Left hindlimb (tissue), 1 donor: ENCODE measurements at places on chromosomes 4 and X.

GRCh38 chrX:11755724-11756123 is 2.3 kb upstream of the MSL3 start:
- no peak for DNase-seq

GRCh38 chr4:78185117-78185516 is 128.0 kb downstream of the FRAS1 start:
- DNase-seq, result no peak

DNA sequence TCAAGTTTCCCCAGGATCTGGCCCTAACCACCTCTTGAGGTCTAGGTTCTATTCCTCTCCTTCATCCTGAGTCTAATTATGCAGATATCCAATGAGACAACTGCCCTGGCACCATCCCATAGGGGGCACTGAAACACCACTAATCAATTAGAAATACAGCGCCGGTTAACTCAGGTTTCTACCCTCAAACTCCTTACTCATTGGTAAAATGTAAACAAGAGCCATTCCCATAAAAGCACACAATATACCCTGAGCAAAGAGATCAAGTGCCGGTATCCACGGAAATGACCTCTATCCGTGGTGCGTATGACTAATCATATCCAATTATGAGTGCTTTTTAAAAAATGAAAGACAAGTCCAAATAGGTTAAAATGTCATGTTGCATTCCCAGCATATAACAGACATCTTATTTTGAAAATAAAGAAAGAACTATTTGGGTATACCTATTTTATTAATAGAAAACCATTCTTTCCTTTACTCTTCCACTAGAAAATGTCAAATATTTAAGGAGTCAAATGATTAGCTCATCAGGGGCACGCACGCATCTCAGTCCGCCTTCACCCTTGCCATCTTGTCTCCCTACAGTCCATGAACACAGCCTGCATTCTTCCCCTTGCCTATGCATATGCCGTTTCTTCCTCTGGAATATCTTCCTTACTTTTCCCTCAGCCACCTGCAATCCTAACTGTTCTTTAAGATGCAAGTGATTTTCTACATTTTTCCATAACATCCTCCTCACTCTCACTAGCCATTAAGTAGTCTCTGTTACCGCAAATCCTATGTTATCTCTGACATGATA is 141.1 kb downstream of the MAML3 start:
- DNase-seq, result peak; percentile 35

DNA sequence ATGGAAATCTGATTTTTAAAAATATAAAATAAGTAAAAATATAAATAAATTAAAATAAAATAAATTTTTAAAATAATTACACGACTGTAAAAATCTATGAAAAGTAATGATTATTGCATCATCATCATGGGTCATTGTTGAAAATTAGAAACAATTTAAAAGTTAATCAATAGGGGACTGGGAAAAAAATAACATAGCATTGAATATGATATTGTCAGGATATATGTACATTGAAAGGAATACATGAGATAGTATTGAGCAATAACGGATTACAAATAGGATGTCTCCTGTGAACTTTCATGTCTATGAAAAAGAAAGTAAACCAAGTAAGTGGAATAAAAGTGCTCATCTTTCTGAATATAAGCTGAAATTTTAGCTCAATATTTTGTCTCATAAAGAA is 566.8 kb upstream of the HTR2C start:
- no peak for DNase-seq

DNA sequence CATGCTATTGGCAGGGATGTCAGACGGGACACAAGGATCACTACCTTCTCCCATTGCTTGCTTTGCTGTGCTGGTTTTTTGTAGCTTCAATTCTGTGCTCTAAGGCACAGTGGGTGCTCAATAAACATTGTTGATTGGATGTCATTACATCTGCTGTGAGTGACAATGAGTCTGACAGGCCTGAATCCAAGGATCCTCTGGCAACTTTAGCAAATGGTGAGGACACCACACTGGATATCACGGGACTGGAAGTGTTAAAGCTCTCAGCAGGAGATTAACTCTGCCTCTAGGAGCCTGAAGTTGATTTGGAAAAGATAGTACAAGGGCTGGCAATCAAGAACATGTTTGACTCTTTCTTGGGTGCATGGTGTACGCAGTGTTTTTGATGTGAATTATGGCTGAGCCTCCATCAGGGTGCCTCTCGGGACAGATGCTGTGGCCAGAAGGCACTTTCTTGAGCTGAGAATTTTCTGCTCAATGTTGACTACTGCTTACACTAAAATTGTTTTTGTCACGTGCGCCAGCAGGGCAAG is 217.9 kb downstream of the ARAP2 start:
- no peak for DNase-seq

DNA sequence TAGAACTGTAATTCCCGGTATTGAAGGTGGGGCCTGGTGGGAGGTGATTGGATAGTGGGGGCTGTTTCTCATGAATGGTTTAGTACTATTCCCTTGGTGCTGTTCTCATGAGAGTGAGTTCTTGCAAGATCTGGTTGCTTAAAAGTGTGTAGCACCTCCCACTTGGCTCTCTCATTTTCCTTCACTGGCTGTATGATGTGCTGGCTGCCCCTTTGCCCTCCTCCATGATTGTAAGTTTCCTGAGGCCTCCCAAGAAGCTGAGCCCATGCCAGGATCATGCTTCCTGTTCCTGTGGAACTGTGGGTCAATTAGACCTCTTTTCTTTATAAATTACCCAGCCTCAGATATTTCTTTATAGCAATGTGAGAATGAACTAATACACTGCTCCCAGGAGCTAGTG is 8.7 kb downstream of the ANXA10 start:
- DNase-seq, result no peak

DNA sequence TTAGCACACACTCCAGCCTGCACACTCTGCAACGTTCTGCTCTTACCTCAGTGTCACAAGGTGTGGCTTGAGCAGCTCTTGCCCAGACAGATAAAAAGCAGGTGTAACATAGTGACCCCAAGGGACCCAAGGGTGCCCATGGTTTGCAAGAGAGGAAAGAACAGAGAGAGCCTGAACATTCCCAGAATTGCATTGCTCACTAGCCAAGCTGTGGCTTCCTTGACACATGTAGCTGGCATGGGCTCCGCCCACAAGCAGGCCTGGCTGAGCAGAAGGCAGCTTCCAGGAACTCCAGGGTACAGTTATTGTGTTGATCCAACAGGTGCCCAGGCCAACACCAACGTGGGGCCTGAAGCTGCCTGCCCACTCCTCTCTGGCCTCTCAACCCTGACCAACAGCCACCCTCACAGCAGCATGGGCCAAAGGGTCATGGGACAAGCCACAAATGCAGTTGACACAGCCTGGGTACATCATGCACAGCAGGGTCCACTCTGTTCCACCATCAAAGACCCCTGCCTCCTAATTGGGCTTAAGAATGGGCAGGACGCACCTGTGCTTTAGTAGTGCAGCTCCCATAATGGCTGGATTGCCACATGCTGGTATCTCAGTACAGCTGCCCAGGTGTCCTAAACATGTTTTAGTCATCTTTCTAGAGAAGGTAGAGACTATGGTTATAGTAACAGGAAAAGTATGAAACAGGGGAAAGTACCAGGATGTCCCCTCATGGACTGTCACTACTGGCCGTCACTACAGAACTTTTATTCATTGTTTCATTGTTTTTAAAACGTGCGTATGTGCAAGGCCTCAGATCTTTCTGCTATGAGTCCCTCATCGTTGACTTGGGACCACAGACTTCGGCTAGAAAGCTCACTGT is 73.7 kb upstream of the ACSL1 start:
- DNase-seq, result no peak

DNA sequence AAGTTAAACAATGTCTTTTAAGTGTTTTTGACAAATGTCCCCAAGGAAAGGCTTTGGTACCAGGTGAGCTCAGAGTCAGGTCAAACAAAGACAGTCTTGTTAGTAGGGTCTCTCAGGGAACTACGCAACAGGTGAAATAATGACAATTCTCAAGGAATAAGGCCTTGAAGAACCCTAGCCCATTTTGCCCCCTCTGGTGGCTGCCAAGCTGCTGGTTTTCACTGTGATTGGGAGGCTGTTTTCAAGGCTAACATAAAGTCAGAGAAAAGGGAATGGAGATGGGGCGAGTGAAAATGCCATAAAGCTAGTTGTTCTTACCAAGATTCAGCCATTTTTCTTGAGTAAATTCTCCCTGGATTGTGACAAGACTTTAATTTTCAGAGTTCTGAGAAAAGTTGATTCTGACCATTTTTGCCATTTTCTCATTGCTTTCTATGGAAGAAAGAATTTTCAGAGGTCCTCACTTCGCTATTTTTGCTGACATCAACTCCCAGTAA is 58.7 kb downstream of the RWDD4 start:
- DNase-seq, result no peak

- DNase-seq, result no peak
Measured at GRCh38 chr4:185904381-185904780, 92.4 kb upstream of the SORBS2 start.

GRCh38 chr4:147049946-147050345 is 104.3 kb upstream of the TTC29 start:
- DNase-seq, result no peak

DNA sequence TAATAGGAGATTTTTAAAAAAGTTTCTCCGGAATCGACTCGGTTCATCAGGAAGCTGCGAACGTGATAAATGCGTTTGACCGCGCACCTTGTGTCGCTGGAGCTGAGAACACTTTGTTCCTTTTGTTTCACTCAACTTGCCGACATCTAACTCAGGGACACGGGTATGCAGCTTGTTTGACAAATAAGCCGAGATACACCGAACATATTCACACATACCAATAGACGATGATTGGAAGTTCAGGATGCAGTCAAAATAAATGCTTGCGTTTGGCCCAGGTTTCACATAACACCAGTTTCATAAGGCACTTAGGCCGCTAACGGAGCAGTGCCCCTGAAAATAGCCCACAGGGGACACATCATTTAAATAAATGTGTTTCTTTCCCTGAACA is 932 bp upstream of the SHISA3 start:
- no peak for DNase-seq

GRCh38 chrX:119488749-119489148 is 20.5 kb downstream of the SLC25A5 start:
- no peak for DNase-seq
